ENCODE measurements at places on chromosomes 1 and 21.
A peak's percentile ranks its signal among the peaks of the same experiment; 100 is the strongest.

GRCh38 chr1:207910591-207911354 lies at the start of gene CD34:
Gene CD34 (minus strand): TSS chr1:207911125. CDS start chr1:207911080, 45 bp downstream.
- peak; percentile 29 for DNase-seq

GRCh38 chr1:172497230-172497629 lies 35.7 kb upstream of the SUCO start:
- no peak for DNase-seq

GRCh38 chr21:18812308-18812707 lies 408.7 kb upstream of the TMPRSS15 start:
- no peak for DNase-seq

DNA sequence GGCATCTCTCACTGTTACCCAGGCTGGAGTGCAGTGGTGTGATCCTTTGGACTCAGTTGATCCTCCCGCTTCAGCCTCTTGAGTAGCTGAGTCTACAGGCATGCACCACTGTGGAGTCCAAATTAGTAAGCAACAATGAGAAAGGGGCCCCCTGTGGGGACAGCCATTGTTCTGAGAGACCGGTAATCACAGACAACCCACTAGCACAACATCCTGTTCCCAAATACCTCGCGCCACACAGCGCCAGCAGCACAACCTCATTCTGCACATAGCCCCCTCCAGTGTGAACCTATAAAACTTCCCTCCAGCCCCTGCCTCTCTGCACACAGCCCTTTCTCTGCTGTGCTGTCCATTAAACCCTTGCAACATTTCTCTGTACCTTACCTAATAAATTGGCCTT lies 226.4 kb downstream of the DYRK1A start:
- DNase-seq = peak; percentile 17

- no peak for DNase-seq
Observed at GRCh38 chr1:29362116-29362515, 125.8 kb downstream of the PTPRU start.

DNA sequence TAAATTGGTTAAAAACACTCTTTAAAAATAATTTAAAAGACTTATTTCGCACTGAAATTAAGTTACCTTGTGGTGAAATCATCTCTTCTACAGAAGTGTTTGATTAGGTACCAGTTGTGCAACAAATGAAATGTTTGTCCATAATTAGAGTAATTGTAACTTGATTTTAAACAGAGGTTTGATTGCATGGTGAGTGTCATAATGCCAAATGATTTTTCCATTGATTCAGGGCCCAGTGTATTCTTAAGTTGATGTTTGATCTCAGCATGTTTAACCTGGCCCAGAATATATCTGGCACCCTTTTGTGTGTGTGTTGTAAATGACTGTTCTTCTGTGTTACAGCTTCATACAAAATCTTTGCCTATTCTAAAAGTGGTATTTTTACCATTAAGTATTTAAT lies 28.5 kb downstream of the LRRC8B start:
- peak; percentile 92 for DNase-seq

- no peak for DNase-seq
Observed at GRCh38 chr1:201902198-201902597, 13.5 kb downstream of the SHISA4 start.

- peak; percentile 80 for DNase-seq
Observed at GRCh38 chr21:35829067-35829466, 231.3 kb downstream of the SETD4 start.

- DNase-seq = no peak
Observed at GRCh38 chr1:162904579-162904978, 43.6 kb upstream of the CCDC190 start.

GRCh38 chr1:194184425-194184824 lies 998.0 kb upstream of the B3GALT2 start:
- DNase-seq = no peak

DNA sequence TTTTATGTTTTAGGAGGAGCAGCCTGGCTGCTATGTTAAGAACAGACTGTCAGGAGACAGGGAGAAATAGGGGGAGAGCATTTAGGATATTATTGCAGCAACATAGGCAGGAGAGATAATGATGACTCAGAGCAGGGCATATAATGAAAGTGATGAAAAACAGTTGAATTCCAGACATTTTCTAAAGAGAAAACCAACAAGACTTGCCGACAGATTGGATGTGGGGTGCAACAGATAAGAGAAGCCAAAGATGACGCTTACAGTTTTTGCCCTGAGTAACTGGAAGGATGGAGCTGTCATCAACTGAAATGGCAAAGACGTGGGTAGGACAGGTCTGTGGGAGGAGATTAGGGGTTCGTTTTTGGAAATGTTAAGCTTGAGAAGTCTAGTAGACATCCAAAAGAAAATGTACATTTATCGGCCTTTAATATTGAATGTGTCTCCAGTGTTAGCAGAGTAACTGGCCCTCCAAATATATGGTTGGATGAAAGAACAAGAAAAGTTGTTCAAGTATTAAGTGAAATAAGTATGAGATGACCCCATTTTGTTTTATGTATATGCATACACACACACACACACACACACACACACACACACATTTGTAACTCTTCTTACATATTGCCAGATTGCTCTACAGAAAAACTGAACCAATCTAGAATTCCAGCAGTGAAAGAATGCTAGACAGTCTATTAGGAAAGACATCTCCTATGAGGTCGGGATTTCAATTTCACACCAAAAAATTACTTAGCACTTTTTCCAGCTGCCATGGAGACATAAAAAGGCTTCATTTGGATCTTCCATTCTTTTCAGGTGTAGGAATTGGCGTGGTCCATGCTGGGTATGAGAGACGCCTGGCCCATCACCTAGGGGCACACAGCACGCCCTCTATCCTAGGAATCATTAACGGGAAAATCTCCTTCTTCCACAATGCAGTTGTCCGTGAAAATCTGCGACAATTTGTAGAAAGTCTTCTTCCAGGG lies 17.2 kb downstream of the DNAJC16 start:
- no peak for DNase-seq

- DNase-seq = no peak
Observed at GRCh38 chr1:3771108-3772026, 1.2 kb upstream of the SMIM1 start.

- no peak for DNase-seq
Observed at GRCh38 chr21:39645331-39645730, 32.6 kb downstream of the B3GALT5 start.

- DNase-seq = no peak
Observed at GRCh38 chr1:160821627-160822026, 25.7 kb downstream of the LY9 start.

GRCh38 chr1:184605941-184606340 lies 148.7 kb downstream of the EDEM3 start:
- no peak for DNase-seq

DNA sequence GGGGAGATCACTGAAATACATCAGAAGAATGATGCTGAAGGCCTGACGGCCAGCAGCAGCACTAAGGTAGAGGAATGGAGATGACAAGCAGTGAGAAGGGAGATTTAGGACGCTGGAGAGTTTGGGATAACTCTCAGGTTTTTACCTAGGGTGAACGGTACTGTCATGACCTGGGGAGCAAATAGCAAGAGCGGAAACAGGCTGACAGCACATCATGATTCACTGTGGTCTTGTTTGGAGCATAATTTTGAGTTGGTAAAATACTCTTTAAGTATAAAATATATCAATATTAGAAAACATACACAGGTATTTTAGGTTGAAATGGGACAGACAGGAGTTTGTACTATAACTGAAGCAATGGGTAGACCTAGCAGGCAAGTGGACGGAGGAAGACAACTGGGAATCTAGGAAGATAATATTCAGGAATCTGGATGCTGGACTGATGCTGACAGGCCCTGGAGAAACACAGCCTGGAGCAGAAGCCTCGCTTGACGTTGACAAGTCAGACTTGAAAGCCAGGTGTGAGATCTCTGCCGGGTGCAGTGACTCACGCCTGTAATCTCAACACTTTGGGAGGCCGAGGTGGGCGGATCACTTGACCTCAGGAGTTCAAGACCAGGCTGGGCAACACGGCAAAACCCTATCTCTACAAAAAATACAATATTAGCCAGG lies 33.3 kb downstream of the ALG14 start:
- no peak for DNase-seq

GRCh38 chr1:247114351-247115140 lies 10.4 kb upstream of the ZNF669 start:
- peak; percentile 17 for DNase-seq

GRCh38 chr1:211511030-211511700 lies 19.2 kb upstream of the RD3 start:
- DNase-seq = no peak

DNA sequence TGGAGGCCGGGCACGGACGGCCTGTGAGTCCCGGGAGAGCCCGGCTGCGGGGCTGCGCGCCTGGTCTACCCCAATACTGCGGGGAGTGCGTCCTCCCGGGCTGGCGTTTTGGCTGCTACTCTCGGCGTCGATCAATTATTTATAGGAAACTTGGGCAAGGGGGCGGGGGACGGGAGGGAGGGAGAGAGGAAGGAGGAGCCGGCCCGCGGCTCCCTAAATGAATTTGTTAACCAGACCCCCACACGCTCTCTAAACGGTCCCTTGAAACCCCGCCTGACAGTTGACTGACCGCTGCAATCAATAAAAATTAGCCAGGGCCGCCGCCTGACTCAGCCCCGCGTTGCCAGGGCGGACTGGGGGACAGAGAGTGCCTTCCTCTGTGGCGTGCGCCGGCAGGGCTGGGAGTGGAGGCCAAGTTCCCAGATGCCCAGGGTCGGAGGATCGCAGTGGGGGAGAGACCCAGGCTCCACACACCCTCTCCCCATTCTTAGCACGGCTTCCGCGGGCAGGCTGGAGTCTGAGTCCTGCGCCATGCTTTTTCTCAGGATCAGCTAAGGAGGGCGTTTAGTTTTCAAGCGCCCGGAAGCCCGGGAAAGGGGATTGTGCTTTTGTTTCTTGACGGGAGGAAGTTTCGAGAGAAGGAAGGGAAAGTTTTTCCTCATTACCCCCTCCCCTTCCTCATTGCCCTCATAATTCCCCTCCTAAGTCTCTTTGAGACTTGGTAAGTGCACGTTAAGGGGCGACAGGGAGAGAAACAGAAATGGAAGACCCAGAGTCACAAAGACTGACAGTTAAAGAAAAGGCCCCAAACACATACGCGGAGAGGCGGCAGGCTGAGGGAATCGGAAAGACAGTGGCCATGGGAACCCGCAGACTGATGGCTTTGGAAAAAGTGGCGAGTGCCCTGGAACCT lies 6.2 kb downstream of the PAX7 start:
- DNase-seq = no peak

DNA sequence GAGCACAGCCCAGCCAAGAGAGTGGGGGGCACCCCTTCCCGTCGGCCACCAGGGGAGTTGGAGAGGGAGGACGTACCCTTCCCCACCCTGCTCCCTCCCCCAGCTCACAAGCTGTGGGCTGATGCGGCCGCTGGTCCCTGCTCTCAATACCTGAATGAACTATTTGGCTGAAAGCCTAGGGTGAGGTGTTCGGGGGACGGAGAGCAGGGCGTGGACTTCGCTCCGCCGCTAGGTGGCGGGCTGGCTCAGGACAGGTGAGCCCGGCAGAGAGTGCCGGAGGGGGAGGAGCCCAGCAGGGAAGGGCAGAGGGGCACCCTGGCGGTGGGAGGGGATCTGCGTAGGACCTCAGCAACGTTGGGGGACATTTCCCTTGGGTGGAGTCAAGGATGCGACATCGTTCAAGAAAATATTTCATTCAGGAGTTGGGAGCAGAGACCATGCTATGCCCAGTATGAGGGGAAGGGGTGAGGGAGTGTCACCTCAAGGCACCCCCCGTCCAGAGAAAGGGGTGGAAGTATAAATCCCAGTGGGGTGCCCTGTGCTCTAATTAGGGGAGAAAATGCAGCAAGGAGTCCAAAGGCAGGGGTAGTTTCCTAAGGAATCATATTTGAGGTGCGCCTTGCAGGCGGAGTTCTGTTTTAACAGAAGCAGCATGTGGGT lies 12.0 kb upstream of the RHBG start:
- peak; percentile 80 for DNase-seq

DNA sequence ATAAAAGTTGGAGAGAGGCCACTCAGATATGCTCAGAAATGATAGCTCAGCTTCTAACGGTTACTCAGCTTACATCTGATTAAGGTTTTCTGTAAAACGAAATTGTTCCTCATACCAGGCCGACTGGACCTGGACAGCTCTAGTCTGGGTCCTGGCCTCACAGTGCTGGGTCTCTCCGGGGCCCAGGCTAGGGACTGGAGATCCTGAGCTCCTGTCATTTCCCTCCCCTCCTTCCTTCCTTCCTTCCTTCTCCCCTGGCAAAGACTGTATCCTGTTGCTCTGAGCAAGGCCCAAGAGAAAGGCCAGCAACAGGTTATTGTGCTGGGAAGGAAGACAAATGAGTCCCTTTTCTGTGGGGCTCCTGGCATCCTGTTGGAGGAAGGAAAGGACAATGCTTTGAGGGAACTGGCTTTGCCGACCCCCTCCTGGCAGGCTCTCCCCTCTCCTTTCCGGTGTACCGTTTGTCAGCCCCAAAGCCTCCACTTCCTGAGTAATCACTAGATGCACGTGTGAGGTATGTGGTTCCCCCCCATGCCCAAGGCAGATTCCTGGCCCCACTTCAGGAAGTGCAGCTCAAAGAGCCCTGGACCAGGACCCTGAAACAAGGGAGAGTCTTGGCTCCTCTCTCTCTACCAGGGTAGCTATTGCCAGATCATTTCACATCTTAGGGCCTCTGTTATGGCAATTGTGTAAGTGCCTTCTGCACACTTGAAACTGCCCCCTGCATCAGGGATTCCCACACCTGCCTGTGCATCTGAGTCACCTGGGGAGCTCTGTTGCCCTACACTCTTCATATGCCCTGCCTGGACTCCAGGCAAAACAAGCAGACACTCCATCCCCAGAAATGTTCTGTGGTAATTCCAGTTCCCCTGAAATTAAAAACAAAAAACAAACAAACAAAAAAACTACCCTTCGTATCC lies 212.7 kb upstream of the FGGY start:
- DNase-seq = no peak

DNA sequence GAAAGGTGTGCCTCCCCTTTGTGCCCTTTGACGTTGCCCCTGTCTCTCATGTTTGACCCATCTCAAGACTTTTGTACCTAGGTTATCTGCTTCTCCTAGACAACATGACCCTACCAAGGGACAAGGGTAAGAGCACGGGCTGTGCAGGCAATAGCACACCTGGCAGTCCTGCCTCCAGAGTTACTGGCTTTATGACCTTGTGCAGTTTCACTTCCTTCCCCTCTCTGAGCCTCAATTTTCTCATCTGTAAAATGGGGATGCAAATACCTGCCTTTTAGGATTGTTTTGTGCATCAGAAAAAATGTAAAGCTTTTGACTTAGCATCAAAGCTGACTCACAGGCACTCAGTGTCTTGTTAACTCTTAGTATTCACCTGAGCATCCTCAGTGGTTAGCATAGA lies 36.4 kb downstream of the ELK4 start:
- DNase-seq = no peak

GRCh38 chr1:48704736-48705135 lies 72.0 kb downstream of the BEND5 start:
- no peak for DNase-seq

DNA sequence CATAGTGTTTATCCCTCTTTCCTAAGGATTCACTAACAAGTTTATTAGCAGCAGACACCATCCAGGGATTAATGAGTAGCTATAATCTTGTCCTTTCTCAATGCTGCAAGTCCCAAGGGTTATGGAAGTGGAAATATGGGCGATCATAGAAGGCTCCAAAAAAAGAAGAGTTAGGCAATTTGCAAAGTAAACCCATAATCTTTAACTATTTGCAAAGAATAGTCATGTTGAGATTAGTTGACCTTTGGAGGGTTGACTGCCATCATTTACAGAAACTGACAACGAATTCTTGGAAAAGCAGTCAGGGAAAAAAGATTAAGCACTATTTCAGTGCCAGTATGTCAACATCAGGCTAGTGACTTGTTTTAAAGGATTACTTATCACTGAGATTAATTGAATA lies 169.9 kb downstream of the KCNT2 start:
- DNase-seq = no peak

Measured in NCI-H146 (cell line).